ENCODE measurements at places on chromosomes 5 and 9.

DNA sequence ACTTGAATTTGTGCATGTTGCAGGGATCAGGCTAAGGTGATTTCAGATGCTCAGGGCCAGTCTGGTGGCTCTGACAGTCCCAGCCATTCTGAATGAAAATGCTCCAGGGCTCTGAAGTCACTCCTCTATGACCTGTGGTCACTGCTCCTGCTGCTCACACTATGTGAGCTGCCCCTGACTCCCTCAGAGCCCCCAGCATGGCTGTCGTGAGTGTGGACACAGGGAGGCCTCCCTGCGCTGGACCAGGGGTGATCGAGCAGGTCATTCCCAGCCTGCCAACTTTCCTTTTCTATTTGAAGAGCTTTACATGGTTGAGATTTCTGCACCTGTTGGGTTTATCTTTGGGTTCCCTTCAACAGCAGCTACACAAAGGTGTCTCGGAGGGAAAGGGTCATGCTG is 74.5 kb downstream of the WNK2 start:
- DNase-seq = no peak

DNA sequence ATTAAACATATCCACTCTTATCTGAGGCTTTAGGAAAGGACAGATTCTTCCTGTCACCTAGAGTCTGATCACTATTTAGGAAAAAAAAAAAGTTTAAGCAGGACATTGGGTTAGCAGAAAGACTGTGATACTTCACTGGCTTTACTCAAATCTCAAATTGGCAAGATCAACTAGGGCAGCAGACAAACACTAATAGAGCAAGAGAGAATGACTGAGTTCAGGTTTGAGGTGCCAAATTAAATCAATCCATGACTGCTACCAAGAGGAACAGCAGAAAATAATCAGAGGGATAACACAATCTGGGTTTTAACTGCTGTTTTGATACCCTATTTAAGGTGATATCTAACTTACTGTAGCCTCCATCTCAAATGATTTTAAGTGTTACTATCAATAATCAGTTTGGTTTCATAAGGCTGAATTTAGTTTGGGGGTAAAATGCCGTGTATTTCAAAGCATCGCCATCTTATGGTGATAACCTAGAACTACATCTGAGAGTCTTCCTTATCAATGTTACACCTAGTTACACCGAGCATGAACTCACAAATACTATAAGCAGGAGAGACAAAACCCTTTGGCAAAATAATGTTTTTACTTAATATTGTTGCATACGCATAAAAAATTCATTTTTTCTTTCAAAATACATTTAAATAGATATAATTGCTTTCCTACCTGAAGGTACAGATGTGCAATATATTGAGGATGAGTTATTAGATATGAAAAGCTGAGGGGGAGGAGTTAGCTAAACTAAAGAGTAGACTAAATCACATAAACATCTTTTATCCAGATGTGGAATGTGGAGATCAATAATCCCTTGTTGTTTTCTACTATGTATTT is 286.4 kb upstream of the CDH12 start:
- DNase-seq = no peak

GRCh38 chr9:5110867-5111681 is 74.4 kb downstream of the INSL6 start:
- no peak for DNase-seq

GRCh38 chr5:43553381-43553780 is 3.5 kb downstream of the PAIP1 start:
- no peak for DNase-seq

Measured in ecto neural progenitor cell (in vitro differentiated cells).